ENCODE measurements at places on chromosomes 13 and 19. TPM values are rescaled to one million over a fixed set of nuclear protein-coding genes. Genes with fewer than 3 reads are reported as not detected.
A peak's percentile ranks its signal among the peaks of the same experiment; 100 is the strongest.

- DNase-seq: no peak
These were observed 10.7 kb downstream of the LILRA5 start for GRCh38 chr19:54302257-54302656.

DNA sequence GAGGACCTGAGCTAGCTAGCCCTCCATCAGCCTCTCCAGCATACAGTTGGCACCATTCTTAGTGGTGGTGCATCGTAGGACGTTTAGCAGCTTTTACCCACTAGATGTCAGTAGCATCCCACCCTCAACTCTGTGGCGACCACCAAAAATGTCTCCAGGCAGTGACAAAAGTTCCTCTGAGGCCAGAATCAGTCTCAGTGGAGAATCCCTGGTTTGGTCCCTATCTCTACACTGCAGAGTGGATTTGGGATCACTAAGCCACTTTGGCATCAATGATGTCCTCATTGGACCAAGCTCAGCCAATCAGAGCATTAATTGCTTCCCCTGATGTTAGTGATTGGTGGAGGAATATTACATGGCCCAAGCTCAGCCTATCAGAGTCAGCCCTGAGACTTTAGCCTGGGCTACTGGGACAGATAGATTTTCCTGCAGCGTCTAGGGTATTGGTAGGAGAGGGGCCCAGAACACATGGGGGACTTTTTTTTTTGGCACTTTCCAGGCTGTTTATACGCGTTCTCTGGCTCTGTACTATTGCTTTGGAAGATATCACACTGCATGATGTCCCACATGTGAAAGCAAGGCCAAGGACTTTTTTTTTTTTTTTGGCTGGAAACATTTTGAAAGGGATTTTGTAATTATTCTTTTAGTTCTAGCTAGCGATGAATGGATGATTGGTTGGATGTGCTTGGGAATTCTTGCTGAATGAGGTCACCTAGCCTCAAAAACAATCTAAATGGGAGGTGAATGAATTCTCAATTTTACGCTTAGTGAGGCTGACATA, 7.0 kb downstream of the TMEM221 start:
- DNase-seq: no peak

DNA sequence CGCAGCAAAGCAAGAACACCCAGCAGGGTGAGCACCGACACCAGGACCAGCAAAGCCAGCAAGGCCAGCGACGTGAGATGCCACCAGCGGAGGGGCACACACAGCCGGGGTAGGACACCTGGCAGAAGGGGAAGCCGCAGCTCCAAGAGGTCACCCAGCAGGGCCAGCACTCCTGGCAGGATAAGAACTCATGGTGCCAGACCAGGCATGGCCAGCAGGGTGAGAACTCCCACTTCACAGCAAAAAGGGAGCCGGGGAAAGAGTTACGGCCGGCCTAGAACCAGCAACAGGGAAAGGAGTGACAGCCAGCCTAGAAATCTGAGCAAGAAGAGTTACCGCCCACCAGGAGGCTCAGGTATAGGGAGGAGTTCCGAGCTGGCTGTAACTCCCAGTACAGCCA, 486 bp downstream of the SRRM5 start:
- DNase-seq: no peak

DNA sequence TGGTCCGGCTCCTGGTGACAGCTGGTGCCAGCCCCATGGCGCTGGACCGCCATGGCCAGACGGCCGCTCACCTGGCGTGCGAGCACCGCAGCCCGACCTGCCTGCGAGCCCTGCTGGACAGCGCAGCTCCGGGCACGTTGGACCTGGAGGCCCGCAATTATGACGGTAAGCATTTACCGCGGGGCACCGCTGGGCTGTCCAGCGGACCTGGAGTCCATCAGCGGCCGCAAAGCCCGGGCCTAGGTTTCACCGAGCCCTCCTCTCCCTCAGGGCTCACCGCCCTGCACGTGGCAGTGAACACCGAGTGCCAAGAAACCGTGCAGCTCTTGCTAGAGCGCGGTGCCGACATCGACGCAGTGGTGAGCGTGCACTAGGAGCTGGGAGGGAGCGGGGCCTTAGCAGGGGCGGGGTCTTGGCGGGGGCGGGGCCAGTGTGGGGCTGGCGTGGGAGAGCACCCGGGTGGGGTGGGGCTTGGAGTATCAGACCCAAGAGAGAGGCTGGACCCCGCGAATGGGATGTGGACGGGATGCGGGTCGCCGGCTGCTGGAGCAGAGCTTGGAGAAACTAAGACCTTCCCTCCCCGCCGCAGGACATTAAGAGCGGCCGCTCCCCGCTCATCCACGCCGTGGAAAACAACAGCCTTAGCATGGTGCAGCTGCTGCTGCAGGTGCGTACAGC, 8.7 kb downstream of the BCL3 start:
- no peak for DNase-seq

DNA sequence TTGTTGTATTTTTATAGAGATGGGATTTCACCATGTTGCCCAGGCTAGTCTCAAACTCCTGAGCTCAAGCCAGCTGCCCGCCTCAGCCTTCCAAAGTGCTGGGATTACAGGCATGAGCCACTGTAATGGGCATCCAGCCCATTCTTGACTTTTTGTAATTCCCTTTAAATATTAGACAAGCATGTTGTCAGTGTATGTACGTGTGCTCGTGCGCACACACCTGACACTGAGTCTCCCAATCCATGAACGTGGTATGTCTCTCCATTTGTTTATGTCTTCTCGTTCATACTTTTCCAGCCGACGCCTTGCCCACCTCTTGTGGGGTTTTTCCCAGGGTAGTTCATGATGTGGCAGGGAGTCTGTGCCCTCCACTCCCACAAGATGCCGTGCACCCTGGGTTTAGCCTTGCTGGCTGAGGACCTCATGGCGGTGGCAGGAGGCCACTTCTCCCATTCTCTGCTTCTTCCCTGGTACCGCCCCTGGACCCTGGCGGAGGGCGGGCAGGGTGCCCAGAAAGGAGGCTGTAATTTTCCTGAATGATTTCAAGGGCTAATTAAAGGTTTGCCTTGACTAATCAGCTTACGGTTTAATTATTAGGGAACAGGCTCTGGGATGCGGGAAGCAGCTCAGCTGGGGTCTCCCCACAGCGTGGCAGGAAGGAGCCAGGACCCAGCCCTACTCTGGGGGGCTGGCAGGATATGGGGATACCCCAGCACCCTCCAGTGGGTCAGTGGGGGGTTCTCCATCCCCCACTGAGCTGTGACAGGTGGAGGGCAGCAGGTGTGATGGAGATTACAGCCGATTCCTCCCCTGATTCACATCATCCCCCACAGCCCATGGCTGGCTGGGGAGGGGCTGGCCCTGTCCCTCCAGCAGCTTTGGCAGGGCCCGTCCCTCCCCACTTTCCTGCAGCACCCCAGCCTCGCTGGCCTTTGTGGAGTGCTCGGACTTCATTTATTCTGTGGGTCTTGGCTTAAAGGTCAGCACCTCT, 12.9 kb downstream of the PAK4 start:
- no peak for DNase-seq

GRCh38 chr13:110249326-110249725, 57.6 kb downstream of the COL4A1 start:
- no peak for DNase-seq

- no peak for DNase-seq
These were observed 53.3 kb upstream of the SLITRK1 start for GRCh38 chr13:83935566-83935965.

GRCh38 chr13:69391756-69392155, 715.9 kb upstream of the ATXN8OS start:
- DNase-seq: no peak

- DNase-seq: no peak
These were observed 6.0 kb upstream of the CCNP start for GRCh38 chr19:40232479-40232878.

GRCh38 chr19:48806818-48807589, 3.8 kb downstream of the BCAT2 start:
- peak; percentile 44 for DNase-seq

DNA sequence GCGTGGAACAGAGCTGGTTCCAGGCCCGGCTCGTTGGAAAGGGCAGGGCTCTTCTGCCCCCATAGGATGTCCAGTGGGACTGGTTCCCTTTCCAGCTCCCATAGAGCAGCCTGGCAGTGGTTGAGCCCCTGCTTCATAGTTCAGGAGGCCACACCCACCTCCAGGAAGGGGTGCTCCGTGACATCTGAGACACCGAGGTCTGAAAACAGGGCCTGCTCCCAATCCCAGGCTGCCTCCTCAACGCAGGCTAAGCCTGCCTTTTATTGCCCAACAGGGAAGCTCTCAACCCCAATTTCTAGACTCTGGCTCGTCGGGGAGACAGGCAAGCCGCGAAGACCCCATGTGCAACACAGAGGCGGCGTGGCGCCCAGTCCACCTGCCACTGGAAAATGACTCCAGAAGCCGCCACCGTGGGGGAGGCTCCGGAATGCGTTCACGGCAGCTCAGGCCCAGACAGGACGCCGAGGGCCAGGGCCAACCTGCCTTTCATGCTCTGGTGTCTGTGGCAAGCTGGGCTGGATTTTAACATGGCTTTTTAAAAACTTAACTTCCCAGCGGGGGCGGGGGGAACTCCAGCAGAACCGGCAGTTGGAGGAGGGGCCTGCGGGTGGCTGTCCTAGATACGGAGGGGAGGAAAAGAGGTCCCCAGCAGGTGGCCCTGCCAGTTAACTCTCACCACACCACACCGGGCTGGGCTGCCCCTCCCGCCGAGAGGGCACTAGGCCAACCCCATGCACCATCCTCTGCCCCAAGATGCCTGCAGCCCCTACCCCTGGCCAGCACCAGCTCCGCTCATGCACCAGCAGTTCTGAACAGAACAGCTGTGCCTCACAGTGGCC, 17.9 kb upstream of the TINCR start:
- DNase-seq: peak; percentile 63

- DNase-seq: no peak
These were observed 53.7 kb upstream of the TRPC4 start for GRCh38 chr13:37923236-37923635.

DNA sequence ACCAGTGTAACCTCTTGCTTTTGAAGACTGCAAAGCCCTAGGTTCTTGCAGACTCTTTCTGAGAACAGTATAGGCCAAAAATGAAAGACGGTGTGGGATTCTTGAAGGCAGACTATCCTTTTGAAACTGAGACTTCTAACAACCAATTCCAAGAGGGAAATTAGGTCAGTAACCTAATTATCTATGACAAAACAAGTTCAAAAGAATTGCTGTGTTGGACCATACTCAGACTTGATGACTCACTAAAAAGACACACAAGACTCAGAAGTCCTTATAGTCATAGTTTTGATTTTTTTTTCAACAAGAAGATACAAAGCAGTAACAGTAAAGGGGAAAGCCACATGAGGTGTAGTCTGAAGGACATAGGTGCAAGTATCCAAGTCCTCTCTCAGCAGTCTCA, 624.0 kb upstream of the GPC6 start:
- no peak for DNase-seq

DNA sequence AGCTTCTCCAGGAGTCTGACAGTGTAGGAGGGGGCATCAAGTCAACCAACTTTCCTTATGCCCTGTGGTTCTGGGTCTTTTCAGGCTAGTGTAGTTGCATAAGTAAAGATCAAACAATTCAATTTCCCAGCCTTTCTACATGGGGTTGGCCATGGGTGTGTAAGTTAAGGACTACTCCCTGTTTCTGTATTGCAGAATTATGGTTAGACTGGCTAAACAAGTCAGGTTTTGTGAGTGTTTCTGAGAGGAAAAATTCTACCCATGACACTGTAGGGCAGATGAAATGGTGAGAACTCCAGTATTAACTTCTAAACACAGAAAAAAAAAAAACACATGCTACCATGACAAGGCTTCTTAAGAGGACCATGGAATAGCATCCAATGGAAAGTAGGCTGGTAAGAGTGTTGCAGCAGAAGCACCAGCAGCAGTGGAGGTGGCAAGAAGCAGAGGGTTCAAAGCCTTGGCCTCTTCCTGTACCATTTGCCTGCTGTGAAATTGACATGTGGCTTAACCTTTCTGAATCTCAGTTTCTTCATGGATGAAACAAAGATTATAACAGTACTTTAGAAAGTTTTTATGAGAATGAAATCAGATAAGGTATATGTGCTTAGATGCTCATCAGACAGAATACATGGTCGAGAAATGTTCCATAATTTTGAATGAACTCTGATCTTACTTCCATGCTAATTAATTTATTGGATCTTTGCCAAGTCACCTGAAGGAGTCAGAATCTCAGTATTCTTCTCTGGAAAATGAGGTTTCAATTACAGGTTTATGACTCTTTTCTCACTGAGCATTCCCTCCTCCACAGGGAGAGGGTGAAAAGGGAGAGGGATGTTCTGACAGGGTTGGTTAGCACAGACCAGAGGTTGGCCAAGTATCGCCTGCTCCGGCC, 11.4 kb upstream of the SCEL start:
- DNase-seq: no peak

The LCP1 gene
- total RNA-seq: 761 TPM

The ONECUT3 gene
- not detected for total RNA-seq

The ZSCAN1 gene
- not detected for total RNA-seq

The DCLK1 gene
- not detected for total RNA-seq

The NALCN gene
- total RNA-seq: not detected

The ZNF587 gene
- total RNA-seq: 28.7 TPM
